Chondrocyte (in vitro differentiated cells): ENCODE measurements at places on chromosomes 16 and 17. TPM values are rescaled to one million over a fixed set of nuclear protein-coding genes. Genes with fewer than 3 reads are reported as not detected.

- no peak for DNase-seq
- H3K4me3 ChIP-seq = no peak overlapping the region
- no peaks in the 10 kb centered on the region for H3K4me1 ChIP-seq
- H3K27ac ChIP-seq = no peak overlapping the region
- peaks cover 2% of the 10 kb centered on the region for H3K36me3 ChIP-seq
Measured at GRCh38 chr16:1143761-1144450, 9.0 kb upstream of the CACNA1H start.

The PCGF2 gene
- total RNA-seq = 50.7 to 56.1 TPM (median 55.2 TPM) in 3 replicates

DNA sequence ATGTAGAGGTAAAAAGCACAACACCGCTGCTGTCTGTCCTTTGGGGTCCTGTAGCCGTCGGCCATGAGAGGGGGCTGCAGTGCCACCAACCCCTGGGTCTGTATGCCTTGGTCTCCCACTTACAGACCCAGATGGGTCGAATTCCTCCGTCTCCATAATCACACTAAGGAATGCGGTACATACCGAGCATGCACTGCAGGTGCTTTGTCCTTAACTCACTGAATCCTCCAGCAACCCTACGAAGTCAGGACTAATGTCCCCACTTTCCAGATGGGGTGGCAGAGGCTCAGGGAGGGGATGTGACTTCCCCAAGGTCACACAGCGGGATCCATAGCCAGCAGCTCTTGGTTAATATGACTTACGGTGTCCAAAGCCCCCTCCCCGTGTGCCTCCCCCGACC is 219.9 kb upstream of the CIBAR2 start:
- H3K4me1 ChIP-seq = peaks cover 29% of the 10 kb centered on the region
- no peak for DNase-seq
- H3K27ac ChIP-seq = no peak overlapping the region

GRCh38 chr17:14499976-14500375 is 199.1 kb downstream of the HS3ST3B1 start:
- H3K4me1 ChIP-seq = no peaks in the 10 kb centered on the region
- no peak overlapping the region for H3K4me3 ChIP-seq
- DNase-seq = no peak
- no peaks in the 10 kb centered on the region for H3K27me3 ChIP-seq
- no peaks in the 10 kb centered on the region for H3K36me3 ChIP-seq

- H3K36me3 ChIP-seq = no peaks in the 10 kb centered on the region
- no peak overlapping the region for H3K4me3 ChIP-seq
- H3K4me1 ChIP-seq = peaks cover 25% of the 10 kb centered on the region
- no peak overlapping the region for H3K27ac ChIP-seq
Measured at GRCh38 chr16:85221771-85222154, 109.5 kb upstream of the CIBAR2 start.

GRCh38 chr17:8001976-8002720 is at the start of gene GUCY2D:
TSS of gene GUCY2D (plus strand) at chr17:8002615. CDS start at chr17:8003048, 433 bp downstream.
- H3K36me3 ChIP-seq = peaks cover 3% of the 10 kb centered on the region
- peaks cover 39% of the 10 kb centered on the region for H3K27me3 ChIP-seq
- no peak within 1 kb of the TSS for H3K4me3 ChIP-seq

The CCL2 gene
- 15.4 to 42.1 TPM (median 36.6 TPM) in 3 replicates for total RNA-seq

GRCh38 chr16:54724346-54724925 is 206.2 kb upstream of the IRX5 start:
- no peak for DNase-seq
- no peak overlapping the region for H3K27ac ChIP-seq
- no peak overlapping the region for H3K4me3 ChIP-seq
- H3K4me1 ChIP-seq = no peaks in the 10 kb centered on the region
- H3K36me3 ChIP-seq = no peaks in the 10 kb centered on the region

The DERL2 gene
- 71.8 to 84.9 TPM (median 74.9 TPM) in 3 replicates for total RNA-seq

DNA sequence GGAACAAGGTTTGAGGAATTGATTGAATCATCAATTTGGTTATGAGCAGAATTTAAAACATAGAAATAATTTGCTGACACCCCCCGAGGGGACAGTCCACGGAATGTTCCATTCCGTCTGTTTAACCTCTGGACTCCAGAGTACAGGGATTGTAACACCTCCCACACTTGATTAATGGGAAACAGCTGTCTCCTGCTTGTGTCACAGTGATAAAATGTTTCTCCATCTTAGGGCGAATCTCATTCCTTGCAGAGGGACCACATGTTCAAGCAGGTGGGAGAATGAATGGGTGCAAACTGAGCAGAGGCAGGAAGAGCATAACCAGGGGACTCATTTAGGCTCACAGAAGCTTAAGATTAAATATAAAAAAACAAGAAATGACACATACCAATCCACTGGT is 249.5 kb upstream of the RBFOX1 start:
- DNase-seq = no peak
- H3K27me3 ChIP-seq = peaks cover 5% of the 10 kb centered on the region
- no peak overlapping the region for H3K27ac ChIP-seq
- no peaks in the 10 kb centered on the region for H3K36me3 ChIP-seq
- no peaks in the 10 kb centered on the region for H3K4me1 ChIP-seq
- no peak overlapping the region for H3K4me3 ChIP-seq

The DNAI2 gene
- not detected in 3 replicates for total RNA-seq

- no peak for DNase-seq
- peaks cover 16% of the 10 kb centered on the region for H3K4me1 ChIP-seq
- H3K36me3 ChIP-seq = no peaks in the 10 kb centered on the region
- H3K27me3 ChIP-seq = no peaks in the 10 kb centered on the region
- H3K27ac ChIP-seq = no peak overlapping the region
Measured at GRCh38 chr16:66041907-66042306, 324.6 kb upstream of the CDH5 start.

The ACSM2A gene
- 0.21 TPM in 1 of 3 replicates, not detected in the others for total RNA-seq

The CCL5 gene
- total RNA-seq = not detected in 3 replicates

DNA sequence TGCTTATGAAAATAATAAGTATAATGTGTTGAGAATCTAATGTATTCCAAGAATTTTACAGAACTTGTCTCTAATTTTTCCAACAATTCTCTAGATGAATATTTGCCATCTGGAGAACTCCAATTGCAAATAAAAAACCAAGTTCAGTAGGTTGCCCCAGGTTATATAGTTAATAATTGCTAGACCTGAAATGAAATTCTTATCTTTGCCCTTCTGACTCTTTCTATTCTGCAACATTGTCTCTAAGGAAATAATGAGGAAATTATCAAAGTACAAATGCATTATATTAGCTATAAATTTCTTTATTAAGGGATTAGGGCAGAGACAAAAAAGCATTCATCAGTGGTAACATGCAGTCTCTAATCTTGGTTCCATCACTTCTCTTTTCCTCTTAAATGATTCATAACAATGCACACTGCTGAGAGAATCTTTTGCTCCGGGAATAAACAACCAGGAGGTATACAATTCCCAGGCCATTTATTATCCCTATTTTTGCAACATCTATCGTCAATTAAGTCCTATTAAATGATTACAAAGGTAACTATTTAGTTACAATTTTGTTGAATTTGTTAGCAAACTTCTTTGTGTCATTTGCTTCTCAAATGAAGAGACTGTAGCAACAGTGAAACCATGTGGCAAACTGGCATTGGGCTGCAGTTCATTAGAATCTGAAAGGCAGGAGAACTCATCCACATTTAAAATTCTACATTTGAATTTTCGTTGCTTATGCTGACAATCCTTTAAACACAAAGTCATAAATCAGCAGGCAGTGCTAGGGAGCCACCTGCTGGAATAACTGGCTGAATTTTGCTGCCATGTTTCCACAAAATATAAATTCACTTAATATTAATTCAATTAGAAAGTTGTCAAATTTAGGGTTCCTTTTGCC is 349.6 kb downstream of the KIF2B start:
- H3K4me1 ChIP-seq = no peaks in the 10 kb centered on the region
- no peak for DNase-seq

- DNase-seq = no peak
- no peaks in the 10 kb centered on the region for H3K4me1 ChIP-seq
- H3K27me3 ChIP-seq = peaks cover 35% of the 10 kb centered on the region
- no peak overlapping the region for H3K4me3 ChIP-seq
- no peaks in the 10 kb centered on the region for H3K36me3 ChIP-seq
- no peak overlapping the region for H3K27ac ChIP-seq
Measured at GRCh38 chr17:45680360-45680759, 103.8 kb upstream of the CRHR1 start.

The KREMEN2 gene
- not detected in 3 replicates for total RNA-seq

DNA sequence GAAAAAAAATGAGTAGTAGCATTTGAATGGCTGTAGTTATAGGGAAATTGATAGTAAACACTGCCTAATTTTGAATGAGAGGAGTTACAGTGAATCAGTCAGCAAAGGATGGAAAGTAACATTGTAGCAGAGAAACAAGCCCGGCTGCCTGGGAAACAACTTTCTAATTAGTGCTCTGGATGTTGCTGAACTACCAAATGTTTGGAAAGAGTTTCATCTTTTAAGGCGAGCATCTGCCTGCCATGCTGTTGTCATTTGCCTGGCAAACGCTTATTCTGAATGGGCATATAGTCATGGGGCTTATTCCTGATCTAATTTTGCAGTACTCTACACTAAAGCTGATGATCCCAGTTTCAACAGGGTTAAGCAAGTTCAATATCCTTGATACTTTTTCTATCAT is 138.6 kb downstream of the CDH11 start:
- H3K4me3 ChIP-seq = no peak overlapping the region
- H3K27ac ChIP-seq = peak overlapping the region; percentile 75
- peaks cover 66% of the 10 kb centered on the region for H3K4me1 ChIP-seq

DNA sequence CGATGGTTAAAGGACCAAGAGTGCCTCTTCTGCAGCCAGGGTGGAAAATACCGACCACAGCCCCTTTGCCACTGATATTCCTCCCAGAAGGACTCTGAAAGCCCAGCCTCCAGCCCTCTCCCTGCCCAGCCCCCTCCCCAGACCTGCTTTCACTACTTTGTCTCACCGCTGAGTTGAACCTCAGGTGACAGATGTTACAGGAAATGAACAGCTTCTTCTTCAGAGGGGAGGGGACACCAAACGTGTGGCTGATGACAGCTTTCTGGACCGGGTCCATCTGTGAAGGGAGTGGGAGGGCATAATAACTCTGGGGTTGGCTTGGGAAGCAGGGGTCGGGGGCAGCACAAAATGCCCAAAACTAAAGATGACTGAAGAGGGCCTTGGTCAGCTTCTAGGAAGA is 14.2 kb downstream of the NKIRAS2 start:
- DNase-seq = no peak
- no peaks in the 10 kb centered on the region for H3K36me3 ChIP-seq
- H3K27me3 ChIP-seq = peaks cover 3% of the 10 kb centered on the region
- H3K27ac ChIP-seq = no peak overlapping the region

GRCh38 chr16:29821643-29822115 is 1.4 kb downstream of the MVP start:
- peak overlapping the region; percentile 93 for H3K27ac ChIP-seq
- peaks cover 11% of the 10 kb centered on the region for H3K36me3 ChIP-seq
- no peak for DNase-seq

The DLX3 gene
- 0.10 TPM in 1 of 3 replicates, not detected in the others for total RNA-seq

GRCh38 chr16:85315866-85316265 is 203.6 kb upstream of the CIBAR2 start:
- peaks cover 26% of the 10 kb centered on the region for H3K4me1 ChIP-seq
- no peak overlapping the region for H3K4me3 ChIP-seq

DNA sequence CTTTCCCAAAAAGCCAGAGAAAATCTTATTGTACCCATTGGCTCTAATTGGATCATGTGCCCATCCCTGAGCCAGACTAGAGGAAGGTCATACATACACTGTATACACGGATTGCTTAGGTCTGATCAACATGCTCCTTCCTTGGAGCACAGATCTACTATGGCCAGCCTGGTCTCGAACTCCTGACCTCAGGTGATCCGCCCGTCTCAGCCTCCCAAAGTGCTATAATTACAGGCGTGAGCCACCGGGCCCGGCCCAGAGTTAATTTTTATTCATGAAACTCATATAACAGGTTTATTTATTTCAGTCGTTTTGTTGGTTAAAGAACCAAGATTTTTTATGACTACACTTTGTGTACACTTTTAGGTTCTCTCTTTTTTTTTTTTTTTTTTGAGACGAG is 1.2 kb upstream of the TAOK1 start:
- H3K4me1 ChIP-seq = peaks cover 32% of the 10 kb centered on the region
- no peak for DNase-seq
- H3K27ac ChIP-seq = no peak overlapping the region
- no peaks in the 10 kb centered on the region for H3K27me3 ChIP-seq

- no peak overlapping the region for H3K4me3 ChIP-seq
- no peak overlapping the region for H3K27ac ChIP-seq
- no peak for DNase-seq
- no peaks in the 10 kb centered on the region for H3K36me3 ChIP-seq
- H3K27me3 ChIP-seq = peaks cover 8% of the 10 kb centered on the region
- H3K4me1 ChIP-seq = peaks cover 15% of the 10 kb centered on the region
Measured at GRCh38 chr16:29760567-29761279, 14.9 kb upstream of the C16orf54 start.

- peaks cover 31% of the 10 kb centered on the region for H3K4me1 ChIP-seq
- peaks cover 19% of the 10 kb centered on the region for H3K27me3 ChIP-seq
- H3K36me3 ChIP-seq = no peaks in the 10 kb centered on the region
- no peak overlapping the region for H3K4me3 ChIP-seq
- no peak overlapping the region for H3K27ac ChIP-seq
Measured at GRCh38 chr17:39667262-39667944, 850 bp upstream of the PNMT start.

DNA sequence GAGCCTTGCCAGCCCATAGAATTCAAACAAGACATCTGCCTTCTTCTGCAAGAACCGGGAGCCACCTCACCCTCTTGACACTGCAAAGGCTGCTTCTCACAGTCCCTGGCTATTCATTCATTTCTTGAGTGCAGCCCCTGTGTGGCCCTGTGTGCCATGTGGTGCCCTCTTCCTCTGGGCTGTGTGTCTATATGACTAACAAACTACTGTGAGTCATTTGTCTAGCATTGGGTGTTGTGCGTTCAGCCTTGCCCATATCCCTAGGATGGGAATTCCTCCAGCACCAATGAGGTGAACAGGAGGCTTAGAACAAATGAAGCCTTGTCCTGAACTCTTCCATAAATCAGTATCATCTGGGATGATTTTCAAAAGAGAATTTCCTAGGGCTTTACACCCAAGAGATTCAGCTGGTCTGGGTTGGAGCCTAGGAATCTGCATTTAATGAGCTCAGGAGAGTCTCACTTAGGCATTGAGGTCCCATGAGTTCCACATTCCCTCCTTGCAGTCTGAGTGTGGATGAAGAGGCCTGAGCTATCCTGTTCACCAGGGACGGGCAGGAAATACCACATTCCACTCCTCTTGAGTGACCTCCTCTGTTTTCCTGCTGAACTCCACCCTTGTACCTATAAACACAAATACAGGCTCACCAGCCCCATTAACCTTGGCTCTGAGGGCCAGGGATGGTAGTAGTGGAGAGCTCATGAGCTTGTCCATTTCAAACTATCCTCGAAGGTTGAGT is 308.7 kb upstream of the N4BP1 start:
- H3K36me3 ChIP-seq = no peaks in the 10 kb centered on the region
- H3K4me1 ChIP-seq = no peaks in the 10 kb centered on the region
- no peak for DNase-seq
- no peaks in the 10 kb centered on the region for H3K27me3 ChIP-seq
